Cardiac septum (tissue), 1 donor: ENCODE measurements at places on chromosomes 7 and 10. TPM values are rescaled to one million over a fixed set of nuclear protein-coding genes. Genes with fewer than 3 reads are reported as not detected.

- no peak for DNase-seq
Observed at GRCh38 chr10:129191797-129192196, 275.2 kb upstream of the MGMT start.

- no peak for DNase-seq
Observed at GRCh38 chr10:11823122-11823988, at the start of gene PROSER2. Gene PROSER2, plus strand, starts transcription at chr10:11823356. Its CDS starts 28,722 bp downstream, at chr10:11852078.

- DNase-seq: no peak
Observed at GRCh38 chr7:6615723-6616555, 529 bp downstream of the ZNF853 start.

GRCh38 chr10:97713826-97714400 lies 383 bp downstream of the MARVELD1 start:
- DNase-seq: peak; percentile 85

DNA sequence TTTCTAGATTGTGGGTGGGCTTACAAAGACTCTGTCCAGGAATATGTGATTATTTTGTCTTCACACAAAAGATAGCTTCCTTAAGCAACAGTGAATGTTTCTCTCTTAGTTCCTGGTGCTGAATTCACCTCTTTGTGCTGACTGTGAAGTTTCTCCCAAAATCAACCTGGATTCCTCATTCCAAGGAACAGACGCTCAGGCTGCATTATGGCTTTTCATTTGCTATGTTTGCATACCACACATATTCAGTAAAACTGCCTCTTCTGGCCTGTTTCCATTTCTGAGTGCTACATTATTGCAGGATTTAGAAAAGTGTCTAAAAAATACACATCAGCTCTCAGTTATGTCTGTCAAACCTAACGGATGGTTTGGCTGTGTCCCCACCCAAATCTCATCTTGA lies 21.5 kb downstream of the MACROH2A2 start:
- no peak for DNase-seq

- no peak for DNase-seq
Observed at GRCh38 chr10:113139699-113140098, 189.7 kb downstream of the TCF7L2 start.

GRCh38 chr10:30858499-30858898 lies 173.2 kb downstream of the ZNF438 start:
- no peak for DNase-seq

DNA sequence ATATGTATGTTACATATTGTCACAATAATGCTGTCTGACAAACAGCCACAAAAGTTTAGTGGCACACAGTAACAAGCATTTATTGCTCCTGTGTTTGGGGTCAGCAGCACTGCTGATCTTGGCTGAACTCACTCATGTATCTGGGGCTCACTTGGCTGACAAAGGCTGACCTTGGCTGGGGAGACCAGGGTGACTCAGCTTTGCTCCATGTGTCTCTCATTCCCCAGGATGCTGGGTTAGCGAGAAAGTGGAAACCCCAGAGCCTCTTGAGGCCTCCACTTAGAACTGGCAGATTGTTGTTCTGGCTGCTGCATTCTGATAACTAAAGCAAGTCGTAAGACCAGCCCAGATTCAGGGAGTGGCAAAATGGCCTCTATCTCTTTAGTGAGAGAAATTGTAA lies 217.3 kb upstream of the HABP2 start:
- DNase-seq: no peak

DNA sequence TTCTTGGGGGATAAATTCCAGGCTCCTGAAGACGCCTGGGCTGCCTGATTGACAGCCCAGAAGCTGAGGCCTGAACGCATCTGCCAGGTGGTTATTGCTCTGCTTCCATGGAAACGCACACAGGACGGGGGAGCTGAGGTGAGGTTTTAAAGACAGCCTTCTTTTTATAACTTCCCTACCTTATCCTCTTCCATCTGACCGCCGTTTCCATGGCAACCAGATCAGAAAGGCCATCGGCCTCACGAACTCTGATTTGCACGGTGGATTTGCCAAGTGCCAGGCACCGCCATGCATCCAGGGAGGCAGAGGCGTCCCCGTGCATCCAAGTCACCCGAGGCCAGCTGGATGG lies 260.9 kb downstream of the ADARB2 start:
- DNase-seq: no peak

GRCh38 chr7:2986561-2986960 lies 57.1 kb downstream of the CARD11 start:
- peak; percentile 38 for DNase-seq

GRCh38 chr10:70760271-70760787 lies 24.8 kb downstream of the TBATA start:
- DNase-seq: no peak

DNA sequence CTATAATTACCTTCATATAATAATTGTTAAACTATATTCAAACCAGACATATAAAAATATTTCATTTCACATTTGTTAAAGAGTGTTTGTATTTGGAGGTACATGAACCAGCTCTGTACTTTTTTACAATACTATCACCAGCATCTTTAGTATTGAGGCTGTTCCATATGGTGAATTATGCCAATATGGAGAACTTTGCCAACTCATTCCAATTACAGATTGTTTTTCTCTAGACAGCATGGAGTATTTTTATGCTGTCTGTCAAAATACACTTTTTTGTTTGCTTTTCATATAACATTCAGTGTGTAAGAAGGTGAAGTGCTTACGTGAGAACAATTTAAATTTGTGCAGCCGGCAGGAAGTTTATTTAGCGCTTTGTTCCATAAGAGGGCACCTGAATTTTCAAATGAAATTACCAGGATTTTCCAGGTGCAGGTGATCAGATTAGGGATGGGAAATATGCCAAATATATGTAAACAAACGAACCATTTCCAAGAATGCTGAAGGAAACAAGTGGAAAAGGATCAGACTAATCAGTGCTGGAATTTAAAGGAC lies 54.9 kb downstream of the SEMA3E start:
- no peak for DNase-seq

- no peak for DNase-seq
Observed at GRCh38 chr7:94245500-94245899, 149.2 kb upstream of the COL1A2 start.

- no peak for DNase-seq
Observed at GRCh38 chr10:96685306-96685705, 35.0 kb downstream of the PIK3AP1 start.

DNA sequence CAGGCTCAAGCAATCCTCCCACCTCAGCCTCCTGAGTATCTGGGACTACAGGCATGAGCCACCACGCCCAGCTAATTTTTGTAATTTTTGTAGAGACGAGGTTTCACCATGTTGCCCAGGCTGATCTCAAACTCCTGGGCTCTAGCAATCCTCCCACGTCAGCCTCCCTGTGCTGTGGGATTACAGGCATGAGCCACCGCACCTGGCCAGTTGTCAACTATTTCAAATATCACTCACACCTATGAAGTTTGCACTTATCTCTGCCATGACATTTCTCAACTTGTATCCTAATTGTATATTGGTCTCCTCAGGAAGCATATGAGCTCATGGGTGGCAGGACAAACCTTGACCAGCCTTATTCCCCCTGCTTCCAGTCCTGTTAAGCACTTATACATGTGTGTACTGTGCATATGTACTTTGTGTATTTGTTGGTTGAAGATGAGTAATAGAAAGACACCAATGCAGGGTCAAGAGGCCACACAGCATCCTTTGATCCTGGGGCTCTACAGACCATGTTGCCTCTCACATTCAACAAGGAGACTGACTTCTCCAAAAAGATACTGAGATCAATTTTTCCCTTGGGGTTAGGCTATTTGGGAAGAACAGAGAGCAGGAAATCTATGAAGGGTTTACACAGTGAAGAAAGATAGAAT lies 82.2 kb downstream of the SLC16A9 start:
- DNase-seq: no peak

- no peak for DNase-seq
Observed at GRCh38 chr7:124027236-124027635, 5.6 kb downstream of the TMEM229A start.

GRCh38 chr7:3146571-3147226 lies 103.0 kb upstream of the CARD11 start:
- DNase-seq: no peak

GRCh38 chr10:61329854-61330253 lies 123.3 kb downstream of the TMEM26 start:
- DNase-seq: no peak

DNA sequence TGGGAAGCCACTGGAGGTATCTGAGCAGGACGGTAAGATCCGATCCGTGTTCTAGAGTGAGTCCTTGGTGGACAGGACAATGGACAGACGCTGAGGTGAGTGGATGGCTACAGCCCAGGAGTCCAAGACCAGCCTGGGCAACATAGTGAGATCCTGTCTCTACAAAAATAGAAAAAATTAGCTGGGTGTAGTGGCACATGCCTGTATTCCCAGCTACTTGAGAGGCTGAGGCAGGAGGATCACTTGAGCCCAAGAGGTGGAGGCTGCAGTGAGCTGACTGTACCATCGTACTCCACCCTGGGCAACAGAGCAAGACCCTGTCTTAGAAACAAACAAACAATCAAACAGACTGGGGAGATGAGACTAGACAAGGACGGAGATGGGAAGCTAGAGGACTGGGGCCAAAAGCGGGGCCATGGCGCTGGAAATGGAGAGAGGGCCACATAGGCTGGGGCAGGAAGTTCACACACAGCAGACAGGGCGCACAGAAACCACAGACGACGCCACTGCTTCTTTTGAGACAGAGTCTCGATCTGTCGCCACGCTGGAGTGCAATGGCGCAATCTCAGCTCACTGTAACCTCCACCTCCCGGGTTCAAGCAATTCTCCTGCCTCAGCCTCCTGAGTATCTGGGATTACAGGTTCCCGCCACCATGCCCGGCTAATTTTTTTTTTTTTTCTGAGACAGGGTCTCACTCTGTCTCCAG lies 24.7 kb downstream of the DAGLB start:
- no peak for DNase-seq

DNA sequence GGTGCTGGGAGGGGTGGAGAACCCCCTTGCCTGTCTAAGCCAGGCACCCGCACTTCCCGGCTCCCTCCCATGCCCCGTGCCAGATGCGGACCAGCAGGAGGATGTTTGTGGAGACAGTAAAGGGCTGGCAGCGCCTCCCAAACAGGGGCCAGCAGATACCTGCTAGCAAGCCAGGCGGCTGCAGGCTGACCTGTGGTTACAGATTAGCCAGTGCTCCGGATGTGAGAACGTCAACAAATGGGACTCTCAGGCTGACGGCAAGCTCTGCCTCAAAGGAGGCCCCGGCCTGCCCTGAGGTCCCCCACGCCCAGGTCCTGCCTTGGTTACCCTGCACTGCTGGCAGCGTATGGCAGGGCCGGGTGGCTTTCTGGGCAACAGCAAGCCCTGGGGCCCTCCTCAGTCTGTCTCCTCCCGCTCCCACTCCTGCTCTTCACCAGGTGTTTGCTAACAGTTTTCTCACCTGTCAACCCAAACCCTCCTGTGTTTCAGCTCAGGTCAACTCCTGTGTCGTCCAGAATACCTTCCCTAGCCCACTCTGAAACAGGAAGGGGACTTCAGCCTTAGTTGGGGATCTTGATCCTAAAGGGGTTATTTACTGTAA lies 85.4 kb downstream of the NEURL1 start:
- DNase-seq: no peak

DNA sequence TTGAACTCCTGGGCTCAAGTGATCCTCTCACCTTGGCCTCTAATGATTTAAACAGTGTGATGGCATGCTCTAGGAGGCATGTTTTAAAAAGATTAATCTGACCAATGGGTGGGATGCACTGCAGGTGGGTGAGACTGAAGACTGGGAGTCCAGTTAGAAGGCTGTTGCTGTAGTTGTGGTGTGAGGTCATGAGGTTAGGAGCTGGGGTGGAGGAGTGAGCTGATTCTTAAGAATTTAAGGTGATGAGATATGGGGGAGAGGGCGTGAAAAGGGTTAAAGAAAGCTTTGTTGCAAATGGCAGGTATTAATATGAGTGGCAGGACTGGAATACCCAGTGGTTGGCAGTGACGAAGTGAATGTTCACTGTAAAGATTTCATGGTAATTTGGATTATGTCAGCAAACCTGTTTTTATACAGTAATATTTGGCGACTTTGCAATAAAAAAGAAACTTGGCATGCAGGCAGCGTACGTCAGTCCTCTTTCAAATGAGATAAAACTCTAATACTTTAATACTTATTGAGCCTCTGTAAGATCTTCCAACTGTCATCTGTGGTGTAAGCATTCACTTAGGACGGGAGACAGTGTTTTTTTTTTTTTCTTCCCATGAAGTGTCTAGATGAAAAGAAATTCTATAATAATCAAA lies 72.8 kb upstream of the MTPN start:
- no peak for DNase-seq

DNA sequence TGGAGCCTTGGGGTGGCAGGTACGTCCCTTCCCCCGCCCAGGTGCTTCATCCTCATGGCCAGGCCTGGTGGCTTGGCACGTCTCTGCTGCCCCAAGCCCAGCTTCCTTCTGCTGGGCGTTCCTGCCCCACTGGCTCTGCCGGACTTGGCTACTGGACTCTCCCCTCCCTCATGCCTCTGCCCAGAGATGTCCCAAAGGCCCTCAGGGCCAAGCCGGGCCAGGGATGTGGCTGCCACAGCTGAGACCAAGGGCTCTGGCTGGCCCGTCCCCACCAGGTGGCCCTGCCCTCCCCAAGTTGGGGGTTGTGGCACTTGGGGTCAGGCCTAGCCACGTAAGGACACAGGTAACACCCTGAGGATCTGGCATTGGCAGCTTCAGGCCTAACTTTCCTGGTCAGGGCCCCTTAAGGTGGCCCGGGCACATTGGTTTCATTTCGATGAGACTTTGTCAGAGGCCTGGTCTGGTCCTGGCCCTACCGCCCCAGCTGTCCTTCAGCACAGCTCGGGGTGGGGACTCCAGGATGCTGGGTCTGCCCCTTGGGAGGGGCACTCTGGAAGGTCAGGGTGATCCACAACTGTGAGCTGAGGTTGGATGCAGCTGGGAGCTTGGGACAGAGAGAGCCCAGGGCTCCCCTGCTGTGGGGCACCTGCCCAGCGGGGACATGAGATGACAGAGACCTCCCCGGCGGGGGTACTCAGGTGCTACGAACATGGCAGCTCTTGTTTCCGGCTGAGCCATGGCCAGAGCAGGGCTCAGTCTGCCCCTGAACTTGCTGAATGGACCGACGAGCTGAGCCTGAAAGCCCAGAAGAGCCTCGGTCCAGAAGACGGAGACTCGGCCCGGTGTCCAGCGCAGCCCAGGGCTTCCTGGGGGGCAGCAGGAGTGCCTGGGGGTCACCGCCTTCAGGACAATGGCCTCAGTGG lies 2.9 kb downstream of the BHLHA15 start:
- peak; percentile 75 for DNase-seq

GRCh38 chr10:25017154-25017590 lies 760 bp downstream of the THNSL1 start:
- no peak for DNase-seq

- DNase-seq: no peak
Observed at GRCh38 chr10:129660569-129660968, 193.5 kb downstream of the MGMT start.

- DNase-seq: no peak
Observed at GRCh38 chr10:94493463-94493862, 52.1 kb upstream of the HELLS start.

- no peak for DNase-seq
Observed at GRCh38 chr10:32445036-32445435, 904 bp upstream of the CCDC7 start.

GRCh38 chr7:91041141-91041540 lies 223.1 kb upstream of the FZD1 start:
- DNase-seq: no peak

The EMX2 gene
- total RNA-seq: 0.19 TPM

The CDK14 gene
- total RNA-seq: 25.7 TPM

The SPAG6 gene
- not detected for total RNA-seq

The CALHM2 gene
- total RNA-seq: 12.7 TPM

The LIPK gene
- not detected for total RNA-seq

The NPC1L1 gene
- total RNA-seq: 0.19 TPM

The ABCA13 gene
- total RNA-seq: 0.19 TPM

The TLX1 gene
- total RNA-seq: not detected

The CHCHD3 gene
- 138 TPM for total RNA-seq

The SPDYE2B gene
- not detected for total RNA-seq

The CEP55 gene
- 0.13 TPM for total RNA-seq

The NUTM2E gene
- not detected for total RNA-seq

The PHKG1 gene
- total RNA-seq: 15.3 TPM

The STEAP1B gene
- total RNA-seq: 0.92 TPM
